ENCODE measurements at places on chromosomes 5 and 9.

- no peak for DNase-seq
These were observed 199.4 kb upstream of the SLC24A2 start for GRCh38 chr9:19988281-19988680.

- no peak for DNase-seq
These were observed 32.0 kb downstream of the NKD2 start for GRCh38 chr5:1040571-1040970.

DNA sequence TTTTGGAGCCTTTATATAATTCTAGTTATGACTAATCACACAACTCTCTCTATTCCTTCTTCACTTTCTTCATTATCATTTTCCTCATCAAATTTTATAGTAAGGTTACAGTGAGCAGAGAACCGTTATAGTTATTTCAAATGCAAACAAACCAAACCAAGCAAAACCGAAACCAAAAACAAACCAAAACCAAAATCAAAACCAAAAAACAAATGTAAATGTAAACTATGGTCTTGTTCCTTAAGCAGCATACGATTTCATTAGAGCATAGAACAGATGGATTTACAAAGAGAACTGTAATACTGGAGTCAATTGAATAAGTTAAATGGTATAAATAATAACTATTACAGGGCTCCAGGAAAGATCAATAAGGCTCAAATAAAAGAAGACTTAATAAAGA is 447.1 kb downstream of the LRRC70 start:
- no peak for DNase-seq

- no peak for DNase-seq
These were observed 85.0 kb upstream of the COL5A1 start for GRCh38 chr9:134556531-134557068.

GRCh38 chr5:32413466-32414263 is 30.9 kb downstream of the ZFR start:
- DNase-seq: no peak

- DNase-seq: no peak
These were observed 791.7 kb upstream of the CDH10 start for GRCh38 chr5:25436452-25436851.

- DNase-seq: no peak
These were observed 299.7 kb downstream of the IZUMO3 start for GRCh38 chr9:24245988-24246387.

GRCh38 chr5:145389047-145389446 is 446.1 kb downstream of the PRELID2 start:
- no peak for DNase-seq

- no peak for DNase-seq
These were observed 34.0 kb upstream of the SYNPO start for GRCh38 chr5:150606476-150606875.

DNA sequence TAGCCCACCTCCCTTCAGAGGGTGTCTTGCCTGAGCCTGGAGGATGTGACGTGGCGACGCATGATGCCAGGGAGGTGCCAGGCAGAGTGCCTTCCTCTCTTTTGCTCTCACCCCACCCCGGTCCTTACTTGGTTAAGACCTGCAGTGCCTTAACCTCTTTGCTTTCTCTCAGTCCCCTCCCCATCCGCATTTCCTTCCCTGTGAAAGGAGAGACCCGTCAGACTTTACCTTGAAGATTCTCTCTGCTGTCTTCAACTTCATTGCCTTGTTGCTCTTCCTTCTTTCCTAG is 52.0 kb upstream of the NCS1 start:
- no peak for DNase-seq

DNA sequence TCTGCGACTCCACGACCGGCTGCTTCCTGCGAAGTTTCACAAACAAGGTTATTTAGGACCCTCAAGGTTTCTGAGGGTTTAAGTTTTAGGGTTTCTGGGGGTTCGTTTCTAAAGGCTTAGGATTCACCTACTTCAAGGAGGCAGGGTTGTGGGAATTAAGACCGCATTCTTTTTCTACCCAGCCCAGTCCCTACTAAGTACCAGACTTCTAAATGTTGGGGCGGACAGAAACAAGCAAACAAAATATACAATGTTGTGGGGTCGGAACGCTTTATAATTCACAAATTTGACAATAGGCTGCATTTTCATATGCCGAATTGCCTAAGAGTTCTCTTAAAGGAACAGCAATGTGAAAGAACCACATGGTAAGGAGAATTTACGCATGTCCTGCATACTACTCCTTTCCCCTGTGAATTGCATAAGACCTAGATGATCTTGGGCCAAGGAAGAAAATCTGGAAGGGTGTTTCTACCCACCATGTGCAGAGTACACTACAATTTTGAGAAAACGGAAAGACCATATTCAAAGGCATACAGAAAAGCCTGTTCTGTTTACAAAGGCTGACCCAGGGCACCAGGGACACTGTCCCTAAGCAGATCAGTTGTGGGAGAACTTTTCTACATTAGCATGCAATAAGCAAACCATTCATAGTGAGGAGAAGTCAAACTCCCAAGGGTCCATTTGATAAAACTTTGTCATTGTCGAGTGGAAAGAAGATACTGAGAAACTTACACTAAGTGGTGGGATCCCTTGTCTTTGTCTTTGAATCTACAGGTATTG is 457.3 kb downstream of the RAB3C start:
- DNase-seq: no peak

GRCh38 chr5:37492778-37493555 is 113.8 kb downstream of the WDR70 start:
- DNase-seq: no peak

DNA sequence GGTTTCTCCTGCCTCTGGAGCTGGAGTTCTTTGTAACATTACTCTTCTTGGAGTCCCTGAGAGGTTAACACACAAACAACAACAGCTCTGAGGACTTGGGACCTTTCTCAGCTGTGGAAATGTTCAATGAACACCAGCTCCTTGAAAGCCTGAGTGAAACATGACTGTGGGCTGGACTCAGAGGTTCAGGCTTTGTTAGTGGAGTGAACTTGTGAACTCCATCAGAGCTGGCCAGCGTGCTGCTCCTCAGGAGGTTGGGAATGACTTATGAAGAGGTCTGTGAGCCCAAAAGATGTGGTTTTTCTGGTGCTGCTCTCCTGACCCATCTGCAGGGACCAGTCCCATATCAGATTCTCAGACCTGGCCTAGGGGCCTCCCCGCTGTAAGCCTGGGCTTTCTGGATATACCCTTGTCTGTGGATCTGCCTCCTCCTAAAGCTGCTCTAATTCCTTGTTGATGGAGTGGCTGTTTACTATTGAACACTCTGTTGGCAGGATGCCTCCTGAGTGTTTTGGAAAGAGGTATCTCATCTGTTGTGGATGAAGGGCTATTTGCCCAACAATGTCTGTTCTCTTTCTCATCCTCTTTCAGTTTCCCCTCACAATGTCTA is 170.0 kb upstream of the GDNF start:
- no peak for DNase-seq

DNA sequence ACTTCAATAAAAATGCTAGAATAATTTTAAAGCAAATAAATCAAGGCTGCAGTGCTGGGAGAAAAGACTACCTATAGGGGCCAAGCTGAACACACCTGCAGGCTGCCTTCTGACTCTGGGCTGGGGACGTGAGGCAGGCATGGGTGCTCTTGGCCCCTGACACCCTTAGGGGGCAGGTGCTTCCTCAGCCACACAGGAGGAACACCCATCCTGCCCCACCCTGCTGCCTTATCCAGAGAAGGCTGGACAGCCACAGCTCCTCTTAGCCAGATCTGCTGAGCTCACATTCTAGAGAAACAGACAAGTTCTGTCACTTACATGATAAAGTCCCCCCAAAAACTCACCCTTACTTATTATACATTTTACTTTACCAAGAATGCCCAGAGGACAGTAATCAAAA is 6.6 kb upstream of the LMX1B start:
- no peak for DNase-seq

DNA sequence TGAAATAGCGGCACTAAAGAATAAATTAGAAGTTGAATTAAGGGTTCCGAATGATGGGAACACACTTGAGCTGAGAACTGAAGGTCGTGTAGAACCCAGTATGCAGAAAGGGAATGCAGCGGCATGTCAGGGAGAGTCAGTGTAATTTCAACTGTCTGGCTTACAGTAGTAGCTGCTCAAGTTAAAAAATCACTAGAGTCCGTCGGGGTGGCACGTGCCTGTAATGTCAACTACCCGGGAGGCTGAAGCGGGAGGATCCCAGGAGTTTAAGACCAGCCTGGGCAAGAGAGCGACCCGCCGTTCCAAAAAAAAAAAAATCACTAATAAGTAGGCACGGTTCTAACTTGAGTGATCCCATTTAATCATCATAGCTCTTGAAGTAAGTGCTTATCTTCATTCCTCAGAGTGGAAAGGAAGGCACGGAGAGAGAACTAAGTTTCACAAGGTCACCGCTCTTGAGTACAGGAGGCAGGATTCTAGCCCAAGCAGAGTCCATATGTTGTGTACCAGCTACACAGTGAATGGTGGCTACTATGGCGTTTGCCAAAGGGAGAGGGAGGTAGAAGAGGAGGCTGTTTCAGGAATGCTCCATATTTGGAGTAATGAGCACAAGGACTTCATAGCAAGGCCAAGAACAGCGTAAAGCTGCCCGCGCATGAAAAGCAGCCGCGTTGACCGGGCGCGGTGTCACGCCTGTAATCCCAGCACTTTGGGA is 831 bp downstream of the RMRP start:
- no peak for DNase-seq

- peak; percentile 53 for DNase-seq
These were observed 27.6 kb upstream of the TCF7 start for GRCh38 chr5:134086943-134087305.

DNA sequence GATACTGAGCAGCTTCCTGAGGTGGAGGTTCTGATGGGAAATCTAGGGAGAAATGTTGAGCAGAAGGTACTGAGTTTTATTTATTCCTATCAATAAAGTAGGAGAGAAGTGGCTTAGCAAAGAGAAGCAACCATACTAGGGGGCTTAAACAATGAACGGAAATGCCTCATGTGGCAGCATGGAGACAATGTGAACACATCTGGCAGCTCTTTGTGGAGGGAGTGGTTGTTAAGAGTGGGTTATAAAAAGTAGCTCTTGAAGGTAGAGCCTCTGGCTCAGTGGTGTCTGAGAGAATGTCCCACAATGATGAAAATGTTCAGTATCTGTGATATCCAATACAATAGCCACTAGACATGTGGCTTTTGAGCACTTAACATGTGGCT is 52.7 kb upstream of the EQTN start:
- DNase-seq: no peak

- DNase-seq: no peak
These were observed 47.2 kb downstream of the INSYN2B start for GRCh38 chr5:169933127-169933526.

DNA sequence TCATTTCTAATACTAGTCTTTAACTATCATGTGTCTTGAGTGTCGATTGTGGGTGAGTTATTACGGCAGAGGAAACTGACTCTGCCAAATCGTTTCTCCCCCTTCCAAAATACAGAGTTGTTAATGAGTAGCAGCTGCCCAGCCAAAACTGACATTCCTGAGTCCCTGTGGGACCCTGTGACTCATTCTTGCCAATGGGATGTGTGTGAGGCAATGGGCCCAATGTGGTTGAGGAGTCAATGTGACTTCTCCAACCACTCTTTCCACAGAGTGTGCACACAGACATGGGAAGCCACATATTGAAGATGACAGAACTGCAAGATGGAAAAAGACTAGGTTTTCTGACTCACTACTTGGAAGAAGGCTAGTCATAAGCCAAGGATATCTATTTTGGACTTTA is 434.7 kb downstream of the DTWD2 start:
- DNase-seq: no peak

GRCh38 chr5:155872629-155873220 is 454.2 kb upstream of the SGCD start:
- no peak for DNase-seq

- no peak for DNase-seq
These were observed 124.5 kb upstream of the PHYKPL start for GRCh38 chr5:178357121-178357521.

DNA sequence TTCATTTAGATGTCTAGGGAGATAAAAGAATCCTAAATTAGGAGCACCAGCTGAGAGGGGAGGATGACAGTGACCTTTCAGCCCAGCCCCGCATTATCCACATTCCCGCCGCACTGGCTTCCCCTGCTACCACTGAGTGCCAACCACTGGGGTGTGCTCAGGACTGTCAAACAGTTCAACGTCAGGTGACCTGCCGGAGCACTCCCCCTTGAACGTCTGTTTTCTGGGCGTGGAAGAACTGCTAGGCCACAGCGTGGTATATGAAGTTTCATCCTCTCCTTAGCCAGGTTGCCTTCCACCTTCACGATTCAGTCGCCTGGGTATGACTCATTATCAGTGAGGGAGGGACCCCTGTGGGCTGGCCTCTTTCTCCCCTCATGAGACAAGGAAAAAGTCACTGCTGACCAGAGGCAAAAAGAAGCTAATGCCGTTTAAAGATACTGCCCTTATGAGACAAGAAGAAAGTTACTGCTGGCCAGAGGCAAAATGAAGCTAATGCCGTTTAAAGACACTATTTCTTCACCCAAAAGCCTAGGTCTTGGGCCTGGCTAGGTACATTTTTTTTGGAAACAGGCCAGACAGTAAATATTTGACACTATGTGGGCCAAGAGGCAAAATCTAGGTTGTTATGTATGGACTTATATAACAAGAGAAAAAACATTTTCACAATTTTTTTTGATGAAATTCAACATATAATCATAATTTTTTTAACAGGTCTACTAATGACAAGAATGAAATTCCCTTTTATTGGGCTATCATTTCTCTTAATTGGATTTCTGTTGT is 4.6 kb downstream of the NMRK1 start:
- DNase-seq: no peak

- DNase-seq: no peak
These were observed 1.2 kb upstream of the ZNF510 start for GRCh38 chr9:96779089-96779488.

- no peak for DNase-seq
These were observed 8.7 kb upstream of the GRIN1 start for GRCh38 chr9:137130176-137130755.

DNA sequence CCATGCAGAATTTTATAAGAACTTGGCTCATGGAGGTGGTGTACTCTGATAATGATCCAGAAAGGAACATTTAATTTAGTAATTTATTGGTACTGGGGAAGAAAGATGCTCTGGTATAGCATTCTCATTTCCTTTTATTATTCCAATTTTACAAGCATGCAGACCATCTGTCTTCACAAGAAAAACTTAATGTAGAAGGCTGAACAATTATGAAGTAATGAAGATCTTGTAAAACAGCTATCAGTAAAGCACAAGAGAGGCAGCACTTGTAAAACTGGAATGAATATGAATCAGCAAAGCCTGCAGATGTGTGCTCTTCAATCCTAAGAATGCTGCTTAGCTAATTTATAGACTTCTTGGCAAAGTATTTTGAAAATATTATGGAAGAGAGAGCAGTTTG is 300.0 kb downstream of the YTHDC2 start:
- DNase-seq: no peak

DNA sequence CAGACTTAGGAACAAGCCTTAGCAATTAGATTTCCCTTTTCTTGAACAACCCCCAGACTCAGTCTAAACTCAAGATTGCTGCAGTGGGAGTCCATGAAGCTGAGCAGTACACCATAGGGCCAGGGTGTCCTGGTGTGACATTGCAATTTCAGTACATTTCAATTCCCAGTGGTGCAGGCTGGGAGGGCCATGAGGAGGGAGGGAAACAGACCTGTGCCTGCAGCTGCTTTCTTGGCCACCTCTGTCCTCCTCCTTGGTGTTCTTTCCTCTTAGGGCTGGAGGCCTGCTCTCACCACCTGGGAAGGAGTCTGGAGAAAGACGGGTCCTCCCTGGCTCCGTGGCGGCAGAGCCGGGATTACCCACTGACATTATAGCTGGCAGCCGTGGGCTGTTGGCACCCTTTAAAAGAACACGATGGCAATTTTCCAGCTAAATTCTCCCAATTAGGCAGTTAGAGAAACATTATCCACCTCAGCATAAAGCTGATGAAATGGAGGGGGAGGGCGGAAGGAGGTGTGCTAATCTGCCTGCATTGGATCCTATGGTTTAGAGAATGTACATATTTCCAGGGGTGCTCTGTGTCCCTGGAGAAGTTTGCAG is 186.4 kb downstream of the SLIT3 start:
- no peak for DNase-seq
